T-helper 17 cell (primary cell): ENCODE measurements at places on chromosomes 1 and 21. TPM values are rescaled to one million over a fixed set of nuclear protein-coding genes. Genes with fewer than 3 reads are reported as not detected.

ZNF593OS gene
- not detected for total RNA-seq

LRRC39 gene
- total RNA-seq: 2.1 TPM

NIT1 gene
- 16.0 TPM for total RNA-seq

AADACL3 gene
- total RNA-seq: not detected

C8B gene
- total RNA-seq: not detected

AK5 gene
- total RNA-seq: 5.5 TPM

MTR gene
- 45.8 TPM for total RNA-seq

CSTB gene
- total RNA-seq: 22.0 TPM

DNA sequence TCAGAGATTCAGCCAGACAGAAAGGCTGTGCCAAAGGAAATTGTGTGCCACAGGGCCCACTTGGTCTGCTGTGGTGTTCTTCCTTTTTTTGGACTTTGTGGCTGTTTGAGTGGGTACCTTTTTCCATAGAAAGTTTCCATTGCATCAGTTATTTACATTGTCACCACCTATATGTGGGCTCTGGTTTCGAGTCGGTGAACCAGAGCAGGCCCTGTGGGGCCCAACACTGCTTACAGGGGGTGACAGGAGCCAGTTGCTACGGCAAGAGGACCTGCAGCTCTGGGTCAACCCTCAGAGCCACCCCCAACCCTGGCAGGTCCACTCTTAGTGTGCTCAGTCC, 157.0 kb upstream of the EDN2 start:
- H3K4me3 ChIP-seq: no peak overlapping the region
- H3K4me1 ChIP-seq: peaks cover 44% of the 10 kb centered on the region
- DNase-seq: no peak
- no peak overlapping the region for H3K27ac ChIP-seq
- H3K27me3 ChIP-seq: no peaks in the 10 kb centered on the region

- no peak overlapping the region for H3K27ac ChIP-seq
- H3K4me3 ChIP-seq: no peak overlapping the region
- no peak for DNase-seq
- no peaks in the 10 kb centered on the region for H3K4me1 ChIP-seq
- H3K36me3 ChIP-seq: no peaks in the 10 kb centered on the region
Measured at GRCh38 chr1:230781594-230781993, 34.4 kb downstream of the CAPN9 start.

DNA sequence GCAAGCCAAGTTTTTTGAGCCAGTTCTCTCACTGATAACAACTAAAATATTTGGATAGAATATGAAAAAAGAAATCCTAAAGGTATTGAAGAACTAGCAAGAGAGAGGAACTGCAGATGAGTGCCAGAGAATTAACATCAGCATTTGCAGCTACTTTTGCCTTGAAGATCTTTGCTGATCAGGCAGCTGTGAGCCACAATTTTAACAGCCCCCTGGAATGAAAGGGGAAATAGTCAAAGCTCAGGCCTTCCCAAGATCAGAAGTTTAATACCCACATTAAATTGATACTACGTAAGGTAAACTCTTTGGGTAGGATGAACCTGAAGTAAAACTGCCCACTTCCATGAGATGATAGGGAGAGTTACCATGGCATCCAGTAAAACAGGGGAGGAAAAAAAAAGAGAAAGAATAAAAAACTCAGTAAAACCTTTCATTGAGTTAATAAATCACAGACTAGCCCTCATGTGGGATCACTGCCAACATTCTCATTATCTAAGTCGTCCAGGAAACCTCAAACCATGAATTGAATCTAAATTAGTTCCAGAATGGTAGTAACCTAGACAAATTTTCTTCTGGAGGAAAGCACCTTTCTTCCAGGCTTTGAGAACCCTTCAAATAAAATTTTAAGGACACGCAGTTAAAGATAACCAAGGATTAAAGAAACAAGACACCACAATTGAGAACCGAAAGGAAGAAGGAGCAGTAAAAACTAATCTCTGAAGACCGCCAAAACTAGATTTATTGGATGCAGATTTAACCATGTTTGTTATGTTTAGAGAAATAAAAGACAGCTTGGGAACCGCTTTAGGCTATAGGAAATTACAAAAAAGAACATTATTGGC, 28.3 kb downstream of the SCP2 start:
- H3K27ac ChIP-seq: no peak overlapping the region
- H3K36me3 ChIP-seq: peaks cover 3% of the 10 kb centered on the region
- H3K27me3 ChIP-seq: no peaks in the 10 kb centered on the region
- no peak for DNase-seq
- peaks cover 10% of the 10 kb centered on the region for H3K4me1 ChIP-seq

GRCh38 chr1:95033843-95034242, 38.9 kb downstream of the ALG14 start:
- H3K36me3 ChIP-seq: peaks cover under 1% of the 10 kb centered on the region
- DNase-seq: no peak
